ENCODE measurements at places on chromosomes 5 and 9. TPM values are rescaled to one million over a fixed set of nuclear protein-coding genes. Genes with fewer than 3 reads are reported as not detected.

Gene TRAF2
- total RNA-seq = 17.2 TPM

Gene SPATA31E1
- total RNA-seq = not detected

GRCh38 chr5:77550406-77550805, 58.3 kb upstream of the WDR41 start:
- DNase-seq = no peak

Gene OBP2B
- total RNA-seq = not detected

Gene IFNB1
- not detected for total RNA-seq

Gene CYLC2
- not detected for total RNA-seq

- DNase-seq = no peak
Measured at GRCh38 chr5:44993286-44993685, 184.5 kb downstream of the MRPS30 start.

Gene SCGB3A2
- total RNA-seq = 4,264 TPM

DNA sequence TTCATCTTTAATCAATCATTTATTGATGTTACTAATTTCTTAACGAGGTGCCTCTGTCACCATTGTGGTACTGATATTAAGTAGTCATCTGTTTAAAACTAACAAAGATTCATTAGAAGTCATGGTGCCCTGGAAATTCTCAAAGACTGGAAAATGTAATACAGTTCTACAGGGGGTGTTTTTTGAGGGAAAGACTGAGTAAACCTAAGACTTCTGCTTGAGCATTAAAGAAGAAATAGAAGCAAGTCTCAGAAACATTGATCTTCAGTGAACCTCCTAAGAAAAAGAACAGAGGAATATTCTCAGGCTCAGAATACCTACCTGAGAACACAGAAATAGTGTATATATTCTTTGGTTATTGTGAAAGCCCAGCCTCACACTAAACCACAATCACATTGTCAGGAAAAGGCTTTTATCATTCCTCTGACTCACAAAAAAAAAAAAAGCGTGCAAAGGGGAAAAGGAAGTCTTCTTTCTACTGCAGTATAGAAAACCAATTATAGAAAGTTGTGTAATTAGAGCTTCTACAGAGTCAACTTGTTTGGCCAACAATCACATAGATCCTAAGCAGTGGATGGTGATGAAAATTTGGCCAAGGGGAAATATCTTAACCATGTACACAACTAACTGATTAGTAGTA, 60.8 kb downstream of the HINT1 start:
- DNase-seq = no peak

Data from lung (tissue), 17 donors.